ENCODE measurements at places on chromosomes 4 and X.

- no peak for DNase-seq
Observed at GRCh38 chrX:69029771-69030170, 135.5 kb downstream of the PJA1 start.

DNA sequence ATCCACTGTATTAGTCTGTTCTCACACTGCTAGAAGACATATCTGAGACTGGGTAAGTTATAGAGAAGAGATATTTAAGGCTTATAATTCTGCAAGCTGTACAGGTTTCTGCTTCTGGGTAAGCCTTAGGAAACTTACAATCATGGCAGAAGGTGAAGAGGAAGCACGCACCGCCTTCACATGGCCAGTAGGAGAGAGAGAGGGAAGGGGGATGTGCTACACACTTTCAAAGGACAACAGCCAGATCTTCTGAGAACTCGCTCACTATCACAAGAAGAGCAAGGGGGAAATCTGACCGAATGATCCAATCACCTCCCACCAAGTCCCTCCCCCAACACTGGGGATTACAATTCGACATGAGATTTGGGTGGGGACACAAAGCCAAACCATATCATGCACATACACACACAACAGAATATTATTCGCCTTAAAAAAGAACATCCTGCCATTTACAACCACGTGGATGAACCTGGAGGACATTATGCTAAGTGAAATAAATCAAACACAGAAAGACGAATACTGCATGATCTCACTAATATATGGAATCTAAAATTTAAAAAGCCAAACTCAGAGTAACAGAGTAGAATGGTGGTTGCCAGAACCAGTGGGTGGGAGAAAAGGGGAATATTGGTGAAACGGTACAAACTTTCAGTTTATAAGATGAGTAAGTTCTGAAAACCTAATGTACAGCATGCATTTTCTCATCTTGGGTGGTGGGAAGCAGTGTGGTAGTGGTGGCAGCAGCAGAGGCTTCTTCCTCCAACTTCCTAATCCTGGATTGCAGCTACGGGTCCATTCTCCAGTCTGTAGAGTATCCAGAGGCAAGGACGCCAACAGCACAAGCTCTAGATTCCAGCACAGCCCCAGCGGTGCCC lies 12.8 kb downstream of the FRYL start:
- DNase-seq = no peak

GRCh38 chr4:48752726-48753125 lies 27.4 kb downstream of the FRYL start:
- no peak for DNase-seq

GRCh38 chr4:113109106-113109718 lies 59.8 kb downstream of the ANK2 start:
- DNase-seq = no peak

- DNase-seq = no peak
Observed at GRCh38 chrX:21740329-21741274, 17.3 kb downstream of the SMPX start.

- DNase-seq = no peak
Observed at GRCh38 chrX:150696866-150697265, 3.7 kb downstream of the MTMR1 start.

- DNase-seq = no peak
Observed at GRCh38 chr4:138689187-138689586, 326.4 kb upstream of the NOCT start.

DNA sequence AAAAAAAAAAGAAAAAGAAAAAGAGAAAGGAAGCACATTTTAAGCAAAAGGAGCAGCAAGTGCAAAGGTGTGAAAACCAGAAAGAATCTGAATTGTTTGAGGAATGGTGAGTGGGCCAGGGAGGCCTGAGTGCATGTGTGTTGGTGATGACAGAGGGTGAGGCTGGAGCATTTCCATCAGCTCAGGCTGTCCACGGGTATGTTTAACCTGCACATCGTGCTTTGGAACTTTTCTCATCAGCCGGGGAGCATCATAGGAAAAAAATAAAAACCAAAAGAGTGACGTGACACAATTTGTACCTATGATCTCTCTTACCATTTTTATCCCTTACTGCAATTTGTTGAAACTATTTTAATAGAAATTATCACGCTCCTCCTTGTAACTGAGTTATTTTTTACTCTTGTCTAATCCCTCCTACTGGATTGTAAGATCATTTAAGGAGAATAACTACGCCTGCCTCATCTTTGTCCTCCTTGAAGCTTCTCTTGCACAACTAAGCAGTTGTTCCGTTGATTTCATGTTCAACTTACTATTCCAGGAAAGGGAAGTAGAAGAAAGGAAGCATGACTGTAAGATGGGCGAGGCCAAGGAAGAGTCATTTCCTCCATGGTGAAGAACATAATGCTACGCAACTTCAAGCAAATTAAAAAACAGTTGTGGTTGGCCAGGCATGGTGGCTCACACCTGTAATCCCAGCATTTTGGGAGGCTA lies 7.0 kb downstream of the PALLD start:
- DNase-seq = no peak

GRCh38 chr4:22999419-22999818 lies 306.7 kb downstream of the GBA3 start:
- DNase-seq = no peak

DNA sequence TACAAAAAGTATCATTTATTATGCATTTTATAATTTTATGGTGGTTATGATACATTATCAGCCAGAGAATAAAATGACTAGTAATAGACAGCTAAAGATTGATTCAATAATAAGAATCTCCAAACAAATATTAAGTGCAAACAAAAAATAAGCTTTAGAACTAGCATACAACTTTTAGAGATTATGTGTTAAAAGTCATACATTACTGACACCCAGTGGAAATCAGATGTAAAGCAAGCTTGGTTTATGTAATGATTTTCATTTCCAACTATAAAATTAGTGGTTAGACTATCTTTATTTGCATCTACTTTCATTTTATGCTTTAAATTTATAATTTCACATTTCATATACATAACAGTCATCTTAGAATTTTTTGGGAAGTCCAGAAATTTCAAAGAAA lies 57.7 kb downstream of the IL13RA2 start:
- no peak for DNase-seq

DNA sequence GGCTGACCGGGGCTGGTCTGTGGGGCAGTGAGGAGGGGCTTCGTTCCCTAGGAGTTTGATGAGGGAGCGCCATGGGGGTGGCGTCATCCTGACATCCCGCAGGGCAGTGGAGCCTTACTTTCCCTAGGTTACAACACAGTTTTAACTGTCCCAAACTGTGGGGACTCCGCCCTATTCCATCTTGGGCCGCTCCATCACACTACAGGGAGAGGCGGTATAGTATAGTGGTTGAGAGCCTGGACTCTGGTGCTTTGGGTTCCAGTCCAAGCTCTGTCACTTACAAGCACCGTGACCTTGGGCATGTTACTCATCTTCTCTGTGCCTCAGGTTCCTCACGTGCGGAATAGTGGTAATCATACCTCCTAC lies 44.2 kb downstream of the ZNF185 start:
- no peak for DNase-seq

DNA sequence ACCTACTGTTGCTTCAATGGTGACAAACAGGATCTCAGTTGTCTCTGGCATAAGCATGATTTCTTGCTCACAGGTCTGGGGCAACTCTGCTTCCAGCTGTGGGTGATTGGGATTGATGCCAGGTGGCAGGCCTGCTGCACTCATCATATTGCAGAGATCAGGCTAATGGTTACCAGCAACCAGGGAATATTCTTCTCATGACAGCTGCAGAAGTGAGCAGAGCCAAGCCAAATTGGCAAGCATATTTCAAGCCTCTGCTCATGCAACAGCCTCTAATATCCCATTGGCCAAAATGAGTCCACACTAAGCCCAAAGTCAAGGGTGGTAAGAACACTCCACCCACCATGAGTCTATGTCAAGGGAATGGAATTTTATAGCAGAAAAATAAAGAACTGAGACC lies 26.7 kb upstream of the TBC1D19 start:
- DNase-seq = no peak

- DNase-seq = no peak
Observed at GRCh38 chr4:65007841-65008439, 598.7 kb upstream of the TECRL start.

GRCh38 chr4:188960411-188961093 lies 821.3 kb downstream of the TRIML1 start:
- no peak for DNase-seq

DNA sequence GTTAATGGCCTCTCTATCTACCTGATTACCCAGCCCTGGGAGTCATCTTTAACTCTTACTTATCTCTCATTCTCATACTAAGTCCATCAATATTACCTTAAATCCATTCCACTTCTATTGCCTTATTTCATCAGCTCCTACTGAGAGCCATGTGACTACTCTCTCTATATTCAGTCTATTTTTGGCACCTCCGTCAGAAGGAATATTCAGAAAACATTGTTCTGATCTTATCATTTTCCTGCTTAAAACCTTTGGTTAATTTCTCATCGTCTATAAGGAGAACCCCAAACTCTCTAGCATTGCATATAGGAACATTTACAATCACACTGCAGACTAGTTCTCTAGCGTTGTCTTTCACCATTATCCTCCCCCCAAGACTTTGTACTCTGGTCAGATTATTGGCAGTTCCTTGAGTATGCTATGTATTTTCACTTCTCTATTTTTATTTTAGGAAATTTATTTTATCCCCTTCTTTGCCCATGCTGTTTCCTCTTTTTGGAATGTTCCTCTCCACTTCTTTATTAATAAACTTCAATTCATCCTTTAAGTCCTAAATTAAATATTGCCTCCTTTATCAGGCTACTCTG lies 13.7 kb upstream of the AMMECR1 start:
- no peak for DNase-seq

GRCh38 chr4:161320377-161320776 lies 843.4 kb downstream of the FSTL5 start:
- DNase-seq = no peak

- no peak for DNase-seq
Observed at GRCh38 chr4:109321232-109321631, 18.8 kb upstream of the COL25A1 start.

GRCh38 chrX:69020316-69020715 lies 144.9 kb downstream of the PJA1 start:
- DNase-seq = no peak

DNA sequence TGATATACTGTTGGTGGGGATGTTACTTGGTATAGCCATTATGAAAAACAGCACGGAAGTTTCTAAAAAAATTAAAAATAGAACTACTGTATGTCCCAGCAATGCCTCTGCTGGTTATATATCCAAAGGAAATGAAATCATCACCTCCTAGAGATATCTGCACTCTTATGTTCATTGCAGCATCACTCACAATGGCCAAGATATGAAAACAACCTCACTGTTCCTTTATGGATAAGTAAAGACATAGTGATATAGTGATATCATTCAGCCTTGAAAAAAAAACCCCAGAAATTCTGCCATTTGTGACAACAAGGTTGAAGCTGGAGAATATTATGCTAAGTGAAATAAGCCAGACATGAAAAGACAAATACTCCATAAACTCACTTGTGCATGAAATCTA lies 543.8 kb upstream of the SLIT2 start:
- no peak for DNase-seq

DNA sequence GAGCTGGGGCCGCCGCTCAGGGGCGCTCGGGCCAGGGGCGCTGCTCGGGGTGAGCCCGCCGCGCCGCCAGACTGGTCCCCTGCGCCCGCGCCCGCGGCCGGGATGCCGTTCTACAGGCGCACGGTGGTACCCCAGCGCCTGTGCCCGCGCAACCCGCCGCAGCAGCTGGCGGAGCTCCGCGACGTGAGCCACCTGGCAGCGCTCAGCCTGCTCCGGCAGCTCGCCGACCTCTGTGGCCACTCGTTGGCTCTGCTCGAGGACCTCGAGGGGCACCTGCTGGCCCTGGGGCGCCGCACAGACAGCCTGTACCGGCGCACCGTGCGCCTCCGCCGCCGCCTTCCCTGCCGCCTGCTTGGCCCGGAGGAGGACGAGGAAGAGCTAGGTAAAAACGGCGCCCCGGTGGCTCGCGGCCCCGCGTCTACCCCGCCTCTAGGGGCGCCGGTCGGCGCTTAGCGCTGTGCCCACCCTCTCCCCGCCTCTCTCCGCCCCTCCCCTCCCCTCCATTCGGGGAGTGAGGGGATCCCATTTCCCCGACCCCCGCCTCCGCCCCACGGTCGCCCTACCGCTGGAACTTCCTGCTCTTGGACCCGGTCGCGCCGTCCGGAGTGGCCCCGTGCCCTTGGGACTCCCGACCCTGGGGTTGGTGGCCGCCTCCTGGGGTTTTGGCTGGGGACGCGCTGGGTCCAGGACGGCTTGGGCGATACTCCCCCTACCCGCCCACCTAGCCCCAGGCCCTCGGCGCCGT lies 513 bp downstream of the NHSL2 start:
- no peak for DNase-seq

- no peak for DNase-seq
Observed at GRCh38 chrX:781224-782204, 150.9 kb downstream of the SHOX start.

- DNase-seq = no peak
Observed at GRCh38 chrX:2451501-2452316, 49.1 kb downstream of the DHRSX start.

GRCh38 chr4:125464146-125464545 lies 149.4 kb downstream of the FAT4 start:
- no peak for DNase-seq

DNA sequence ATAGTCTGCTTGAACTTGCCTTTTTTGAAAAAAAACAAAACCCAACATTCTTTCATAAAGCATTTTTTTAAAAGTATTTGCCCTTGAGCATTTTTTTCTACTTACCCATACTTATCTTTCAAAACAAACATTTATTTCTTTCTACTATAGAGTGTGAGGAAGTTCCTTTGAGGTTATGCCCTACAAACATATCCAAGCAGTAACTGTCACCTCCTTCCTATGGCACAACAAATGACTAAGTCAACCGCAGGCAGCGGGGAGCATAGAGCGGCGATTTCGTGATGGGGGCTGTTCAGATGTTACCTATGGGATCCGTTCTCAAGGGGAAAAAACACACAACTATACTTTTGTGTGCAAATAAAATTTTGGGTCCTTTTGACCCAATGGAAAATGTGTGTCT lies 19.4 kb downstream of the SPRY1 start:
- no peak for DNase-seq

- DNase-seq = no peak
Observed at GRCh38 chr4:184850431-184851199, 24.8 kb upstream of the ACSL1 start.

DNA sequence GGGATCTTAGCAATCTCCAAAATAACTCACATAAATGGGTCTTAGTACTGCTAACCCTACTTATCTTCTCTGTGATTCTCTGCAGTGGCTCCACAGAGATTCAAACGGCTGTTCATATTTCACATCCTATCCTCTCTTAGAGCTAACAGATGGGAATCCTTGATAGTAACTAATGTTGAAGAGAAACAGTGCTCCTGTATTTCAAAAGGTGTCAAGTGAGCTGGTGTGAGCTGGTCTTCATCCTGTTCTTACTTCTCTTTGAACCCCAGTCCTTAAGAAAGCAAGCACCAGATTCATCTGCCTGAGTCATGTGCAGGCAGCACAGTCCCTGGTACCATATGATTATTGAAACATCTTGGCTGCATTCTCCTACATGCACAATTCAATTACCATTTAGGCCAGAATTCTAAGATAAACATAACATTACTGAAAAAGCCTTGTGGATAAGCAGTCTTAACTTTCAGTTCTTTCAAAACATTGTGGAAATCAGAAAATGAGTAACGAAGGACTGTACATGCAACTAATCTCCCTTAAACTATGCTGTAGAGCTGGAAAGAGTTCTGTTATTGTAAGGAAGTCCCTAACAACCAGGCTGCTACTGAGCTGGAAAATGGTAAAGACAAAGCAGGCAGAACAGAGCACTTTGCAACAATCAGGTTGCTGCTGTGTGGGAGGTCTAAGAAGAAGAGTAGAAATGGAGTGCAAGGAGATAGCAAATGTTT lies 153.1 kb downstream of the NPNT start:
- no peak for DNase-seq

Data from hematopoietic multipotent progenitor cell treated with erythropoietin and hydrocortisone succinate and interleukin-3 and kit ligand, for 17 days (in vitro differentiated cells).